T-cell (primary cell): ENCODE measurements at places on chromosomes 2 and 18.

GRCh38 chr2:218986148-218986761 lies 1.3 kb upstream of the FEV start:
- no peak for DNase-seq

DNA sequence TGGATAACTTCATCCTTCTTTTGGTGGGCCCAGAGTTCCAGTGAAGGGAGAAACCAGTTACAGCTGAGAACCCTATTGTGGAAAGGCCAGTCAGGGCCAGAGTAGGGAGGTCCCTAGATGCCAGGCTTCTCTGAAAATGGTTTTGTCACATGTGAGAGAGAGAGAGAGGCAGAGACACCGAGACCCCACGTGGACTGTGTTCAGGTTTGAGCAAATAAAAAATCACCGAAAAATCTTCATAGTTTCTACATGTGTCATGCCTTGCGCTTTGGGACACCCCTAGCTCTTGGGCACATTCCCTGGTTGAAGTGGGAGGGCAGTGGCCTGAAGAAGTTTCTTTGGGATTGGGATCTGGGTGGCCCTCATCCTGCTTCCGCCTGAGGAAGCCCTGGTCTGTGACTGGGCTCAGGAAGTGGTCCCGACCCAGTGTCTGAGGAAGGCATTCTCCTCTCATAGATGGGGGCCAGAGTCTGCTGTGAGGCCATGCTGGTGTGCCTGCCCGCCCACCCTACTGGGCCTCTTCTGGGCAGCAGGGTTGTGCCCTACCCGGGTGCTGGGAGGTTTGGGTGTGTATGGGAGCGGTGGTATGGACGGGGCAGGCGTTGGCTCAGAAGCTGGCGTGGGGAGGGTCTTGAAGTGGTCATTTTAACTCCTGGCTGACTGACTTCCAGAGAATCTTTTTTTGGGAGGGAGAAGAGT lies 16.1 kb downstream of the NCK2 start:
- DNase-seq, result no peak

- DNase-seq, result no peak
Observed at GRCh38 chr2:232497348-232497747, 9.7 kb upstream of the ECEL1 start.

- no peak for DNase-seq
Observed at GRCh38 chr2:46915281-46915810, at the start of gene MCFD2. Gene MCFD2, minus strand, starts transcription at chr2:46915806. Its CDS starts 6,635 bp downstream, at chr2:46909171.

- no peak for DNase-seq
Observed at GRCh38 chr18:77004555-77005380, 127.8 kb downstream of the MBP start.

- no peak for DNase-seq
Observed at GRCh38 chr2:29950481-29950880, 29.1 kb upstream of the ALK start.

DNA sequence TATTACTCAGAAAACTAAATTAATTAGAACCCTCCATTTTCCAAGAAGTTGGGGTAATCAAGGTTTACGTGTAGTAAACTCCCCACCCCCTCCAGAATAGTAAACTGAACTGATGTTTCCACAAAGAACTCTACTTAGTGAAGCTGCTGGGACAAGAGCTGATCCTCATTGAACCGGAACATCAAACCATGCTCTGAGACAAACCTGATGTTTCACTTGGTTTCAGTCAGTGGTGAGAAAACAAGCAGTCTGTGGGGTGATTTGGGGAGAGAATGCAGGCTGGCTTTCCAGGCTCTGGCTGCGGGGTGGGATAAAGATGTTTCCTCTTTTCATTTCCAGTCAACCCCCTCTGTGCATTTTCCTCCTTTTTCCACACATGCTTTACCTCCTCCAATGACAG lies 38.2 kb downstream of the CELF4 start:
- no peak for DNase-seq

GRCh38 chr18:49811151-49811938 lies 2.0 kb downstream of the ACAA2 start:
- DNase-seq, result no peak

DNA sequence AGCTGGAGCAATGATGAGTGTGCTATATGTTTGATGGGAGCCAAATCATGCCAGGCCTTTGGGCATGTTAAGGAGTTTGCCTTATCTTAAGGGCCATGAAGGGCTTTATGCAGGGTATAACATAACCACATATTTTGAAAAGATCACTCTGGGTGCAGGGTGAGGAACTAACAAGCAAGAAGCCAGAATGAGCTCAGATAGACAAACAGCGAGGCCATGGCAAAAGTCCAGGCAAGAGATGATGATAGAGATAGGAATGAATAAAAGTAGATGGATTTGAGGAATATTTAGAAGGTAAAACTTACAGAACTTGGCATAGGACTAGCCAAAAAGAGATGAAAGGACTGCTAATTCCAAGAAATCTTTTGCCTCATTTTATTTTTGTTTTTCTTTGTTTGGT lies 6.7 kb downstream of the GALNT3 start:
- no peak for DNase-seq

DNA sequence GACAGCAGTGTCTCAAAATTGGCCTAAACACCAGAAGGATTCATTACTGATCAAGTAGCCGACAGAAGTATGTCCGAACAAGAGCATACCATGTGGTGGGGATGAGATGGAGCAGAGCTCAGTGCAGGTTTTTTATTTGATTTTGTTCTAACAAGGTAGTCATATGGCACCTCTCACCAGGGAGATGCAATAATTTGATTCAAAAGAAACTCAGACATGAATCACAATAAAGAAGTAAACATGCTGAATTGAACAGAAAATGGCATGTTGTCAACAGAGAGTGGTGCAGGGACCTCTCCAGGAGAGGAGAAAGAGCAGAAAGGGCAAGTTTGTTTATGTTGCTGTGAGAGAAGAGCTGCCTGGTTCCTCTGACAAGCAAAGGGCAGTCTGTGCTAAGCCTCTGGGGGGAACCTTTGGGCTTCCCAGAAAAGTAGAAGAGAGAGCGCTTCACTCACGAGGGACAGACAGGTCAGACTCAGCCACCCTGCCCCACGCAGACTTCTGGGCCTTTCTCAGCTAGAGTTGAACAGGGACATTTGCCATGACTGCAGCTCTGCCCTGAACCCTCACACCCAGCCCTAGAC lies 351.3 kb upstream of the RAB12 start:
- no peak for DNase-seq

DNA sequence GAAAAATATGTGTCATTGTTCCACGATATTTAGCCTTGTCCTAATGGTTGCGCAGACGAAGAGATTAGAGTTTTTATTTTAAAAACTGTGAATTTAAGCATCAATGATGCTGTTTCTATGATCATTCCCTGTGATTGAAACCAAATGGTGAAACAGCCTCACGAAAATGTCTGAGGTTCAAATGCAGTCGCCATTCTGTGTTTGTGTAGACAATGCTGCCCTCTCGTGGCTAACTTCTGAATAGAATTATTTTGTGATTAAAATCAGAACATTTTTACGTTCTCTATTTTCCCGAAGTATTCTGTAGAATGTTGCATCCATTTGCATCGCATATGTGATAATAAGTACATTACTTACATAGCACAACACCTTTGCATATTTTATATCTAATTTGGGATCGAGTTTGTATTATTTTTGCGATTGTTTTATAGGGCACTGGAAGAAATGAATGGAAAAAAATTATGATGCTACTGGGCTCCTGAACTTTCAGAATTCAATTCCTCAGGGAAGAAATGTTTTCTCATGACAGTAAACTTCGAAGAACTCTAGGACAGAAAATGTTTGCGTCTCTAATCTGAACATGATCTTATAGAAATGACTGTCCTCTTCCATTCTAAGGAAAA lies 54.8 kb upstream of the CREB1 start:
- peak; percentile 12 for DNase-seq

DNA sequence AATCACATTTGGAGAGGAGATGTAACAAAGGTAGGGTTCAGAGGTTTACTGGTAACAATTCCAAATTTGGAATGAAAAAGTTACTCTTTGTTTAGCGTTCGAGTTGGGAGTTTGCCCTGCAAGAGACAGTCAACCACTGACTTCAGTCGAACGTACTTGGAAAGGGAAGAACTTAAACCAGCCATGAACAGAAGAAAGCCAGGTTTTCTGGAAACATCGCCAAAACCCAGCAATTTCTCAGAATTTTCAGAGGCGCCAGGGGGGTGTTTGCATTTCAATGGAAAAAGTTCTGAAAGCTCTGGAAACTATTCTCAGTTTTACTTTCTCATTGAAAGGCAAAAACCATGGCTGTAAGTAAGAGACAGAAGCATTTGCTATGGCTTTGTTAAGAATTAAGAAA lies 28.5 kb upstream of the AQP4 start:
- no peak for DNase-seq
